ENCODE measurements at places on chromosomes 7 and 10. TPM values are rescaled to one million over a fixed set of nuclear protein-coding genes. Genes with fewer than 3 reads are reported as not detected.

FXYD4 gene
- total RNA-seq: not detected

FAM221A gene
- 16.9 TPM for total RNA-seq

GRCh38 chr10:27717861-27718260, 27.8 kb downstream of the MKX start:
- no peak for DNase-seq

DNA sequence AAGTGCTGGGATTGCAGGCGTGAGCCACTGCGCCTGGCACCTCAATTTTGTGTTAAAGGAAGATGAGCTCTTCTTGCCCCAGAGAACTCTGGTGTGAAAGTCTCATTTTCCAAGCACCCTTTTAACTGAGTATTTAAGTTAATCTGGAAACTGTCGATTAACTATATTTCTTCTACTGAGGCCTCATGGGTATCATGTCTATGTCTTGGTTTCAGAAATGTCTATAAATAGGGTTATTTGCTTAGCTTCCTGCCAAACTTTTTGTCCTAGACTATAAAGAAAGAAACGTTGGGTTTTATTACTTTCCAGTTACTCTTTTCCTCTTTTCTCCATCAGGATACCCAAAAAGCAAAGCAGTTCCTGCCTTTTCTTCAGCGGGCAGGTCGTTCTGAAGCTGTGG, 102.4 kb downstream of the LRRC4 start:
- DNase-seq: no peak

DNA sequence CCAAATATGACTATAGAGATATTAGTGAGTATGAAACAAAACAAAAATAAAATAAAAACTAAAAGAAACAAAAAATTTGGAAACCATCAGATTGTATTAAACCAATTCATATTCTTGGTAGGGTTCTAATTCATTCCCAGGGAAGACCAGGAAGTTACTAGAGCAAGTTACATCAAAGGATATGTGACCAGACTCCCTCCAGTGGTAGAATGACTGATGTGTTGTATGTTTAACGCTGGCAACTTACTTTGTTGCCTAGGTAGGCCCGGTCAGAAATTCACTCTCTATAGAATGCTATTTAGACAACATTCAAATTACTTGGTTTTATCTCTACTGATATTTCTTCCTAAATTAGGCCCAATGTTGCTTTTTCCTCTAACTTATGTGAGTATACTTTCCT, 5.2 kb downstream of the PHYHIPL start:
- DNase-seq: no peak

DNA sequence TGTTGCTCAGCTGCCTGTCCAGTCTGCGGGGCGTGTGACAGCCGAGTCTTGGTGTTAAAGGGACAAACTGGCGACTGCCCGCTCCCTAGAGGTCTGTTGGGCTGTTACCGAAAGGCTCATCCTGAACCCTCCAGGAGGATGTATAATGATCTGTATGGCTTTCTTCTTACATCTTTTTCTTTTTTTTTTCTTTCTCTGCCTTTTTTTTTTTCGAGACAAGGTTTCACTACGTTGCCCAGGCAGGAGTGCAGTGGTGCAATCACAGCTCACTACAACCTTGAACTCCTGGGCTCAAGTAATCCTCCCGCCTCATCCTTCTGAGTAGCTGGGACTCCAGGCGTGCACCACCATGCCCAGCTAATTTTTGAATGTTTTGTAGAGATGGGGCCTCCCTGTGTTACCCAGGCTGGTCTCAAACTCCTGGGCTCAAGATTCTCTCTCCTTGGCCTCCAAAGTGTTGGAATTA, 857 bp downstream of the INTS15 start:
- no peak for DNase-seq

- peak; percentile 34 for DNase-seq
Measured at GRCh38 chr10:42970451-42971250, 106.2 kb upstream of the RET start.

- DNase-seq: no peak
Measured at GRCh38 chr10:125982260-125982948, 86.0 kb downstream of the FANK1 start.
